H1 (cell line): ENCODE measurements at places on chromosomes 2 and 18. TPM values are rescaled to one million over a fixed set of nuclear protein-coding genes. Genes with fewer than 3 reads are reported as not detected.

The CFAP65 gene
- polyA plus RNA-seq: 0.38 and 0.45 TPM in 2 replicates

DNA sequence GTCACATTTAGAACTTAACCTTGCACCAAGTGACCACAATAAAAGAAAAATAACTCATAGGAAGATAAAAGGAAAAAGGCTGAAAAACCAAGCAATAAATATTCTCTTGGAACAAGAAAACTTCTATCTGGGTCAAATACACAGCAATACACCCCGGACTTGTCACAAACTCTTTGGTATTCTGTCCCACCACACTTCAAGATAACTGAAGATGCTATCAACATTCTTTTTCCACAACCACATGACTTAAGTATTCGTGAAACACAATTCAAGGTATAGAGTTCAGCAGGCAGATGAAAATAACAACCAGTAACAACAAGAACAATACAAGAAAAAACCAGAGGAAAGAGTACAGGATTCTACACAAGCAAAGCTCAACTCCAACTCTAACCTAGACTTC lies 18.0 kb downstream of the MBD2 start:
- no peak for DNase-seq

GRCh38 chr18:9750606-9751304 lies 42.7 kb downstream of the RAB31 start:
- peak; percentile 11 for DNase-seq

- DNase-seq: peak; percentile 76
These were observed 627 bp downstream of the CDCA7 start for GRCh38 chr2:173355132-173355865.

DNA sequence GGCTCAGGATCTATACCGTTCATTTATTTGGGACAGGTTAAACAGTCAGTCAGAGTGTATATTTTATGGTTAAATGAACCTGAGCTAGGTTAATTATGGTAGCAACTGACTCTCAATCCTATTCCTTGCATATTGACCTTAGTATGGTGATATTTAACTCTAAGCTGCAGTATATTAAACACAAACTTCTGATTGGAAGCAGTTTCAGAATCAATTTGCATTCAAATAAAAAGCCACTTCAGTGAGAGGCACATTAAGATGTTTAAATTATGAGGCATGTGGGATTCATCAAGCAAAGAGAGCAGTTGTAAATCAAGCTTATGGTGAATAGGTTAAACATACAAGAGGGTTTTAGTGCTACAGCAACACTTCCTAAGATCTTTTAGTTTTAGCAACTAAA lies 40.4 kb downstream of the FRZB start:
- no peak for DNase-seq

The SERPINB7 gene
- not detected in 2 replicates for polyA plus RNA-seq

DNA sequence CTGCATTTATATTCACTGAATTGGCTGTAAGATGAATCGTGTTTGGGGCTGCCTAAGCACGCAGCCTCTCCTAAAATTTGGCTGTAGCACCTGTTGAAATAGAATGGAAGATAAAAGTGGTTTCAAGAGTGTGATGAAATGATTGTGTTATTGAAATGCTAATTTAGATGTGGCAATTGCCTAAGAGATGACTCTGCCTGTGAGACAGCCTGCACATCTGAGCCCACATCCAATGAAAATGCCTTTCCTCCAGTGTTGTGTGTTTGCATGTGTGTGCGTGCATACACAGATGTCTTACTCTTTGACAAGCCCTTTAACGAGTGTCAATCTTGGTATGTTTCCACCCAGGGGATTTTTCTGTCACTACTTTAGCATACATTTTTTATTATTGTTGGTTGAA lies 346.9 kb downstream of the MEIS1 start:
- DNase-seq: no peak

The ARHGAP28 gene
- polyA plus RNA-seq: 2.0 and 2.9 TPM in 2 replicates

DNA sequence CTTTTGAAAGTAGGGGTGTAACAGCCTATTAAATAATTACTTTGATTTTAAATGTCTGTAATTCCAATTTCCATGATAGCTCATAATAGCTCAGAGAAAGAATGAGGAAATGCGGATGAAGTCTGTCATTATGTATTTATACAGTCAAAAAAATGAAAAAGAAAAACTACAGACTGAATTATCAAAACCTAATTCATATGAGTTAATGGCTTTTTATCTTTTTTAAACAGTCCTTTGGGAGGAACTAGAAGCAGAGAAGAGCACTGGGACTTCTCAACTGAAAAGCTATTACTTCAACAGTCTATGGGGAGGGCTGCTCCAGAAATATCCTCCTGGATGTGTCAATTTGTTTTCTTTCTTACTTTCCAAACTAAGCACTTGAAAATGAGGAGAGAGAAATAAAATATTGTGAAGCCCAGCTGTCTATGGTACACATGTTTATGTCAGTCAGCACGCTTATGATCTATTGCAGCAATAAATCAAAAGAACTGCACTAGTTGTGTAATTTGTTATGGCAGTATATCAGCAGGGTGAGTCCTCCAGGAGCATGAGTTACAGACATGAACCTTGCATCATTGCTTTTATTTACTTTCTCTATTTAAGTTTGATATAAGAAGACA lies 1550.2 kb downstream of the LRP1B start:
- no peak for DNase-seq

The CTAGE1 gene
- not detected in 2 replicates for polyA plus RNA-seq

GRCh38 chr2:74223941-74224770 lies 25.7 kb downstream of the MTHFD2 start:
- no peak for DNase-seq

DNA sequence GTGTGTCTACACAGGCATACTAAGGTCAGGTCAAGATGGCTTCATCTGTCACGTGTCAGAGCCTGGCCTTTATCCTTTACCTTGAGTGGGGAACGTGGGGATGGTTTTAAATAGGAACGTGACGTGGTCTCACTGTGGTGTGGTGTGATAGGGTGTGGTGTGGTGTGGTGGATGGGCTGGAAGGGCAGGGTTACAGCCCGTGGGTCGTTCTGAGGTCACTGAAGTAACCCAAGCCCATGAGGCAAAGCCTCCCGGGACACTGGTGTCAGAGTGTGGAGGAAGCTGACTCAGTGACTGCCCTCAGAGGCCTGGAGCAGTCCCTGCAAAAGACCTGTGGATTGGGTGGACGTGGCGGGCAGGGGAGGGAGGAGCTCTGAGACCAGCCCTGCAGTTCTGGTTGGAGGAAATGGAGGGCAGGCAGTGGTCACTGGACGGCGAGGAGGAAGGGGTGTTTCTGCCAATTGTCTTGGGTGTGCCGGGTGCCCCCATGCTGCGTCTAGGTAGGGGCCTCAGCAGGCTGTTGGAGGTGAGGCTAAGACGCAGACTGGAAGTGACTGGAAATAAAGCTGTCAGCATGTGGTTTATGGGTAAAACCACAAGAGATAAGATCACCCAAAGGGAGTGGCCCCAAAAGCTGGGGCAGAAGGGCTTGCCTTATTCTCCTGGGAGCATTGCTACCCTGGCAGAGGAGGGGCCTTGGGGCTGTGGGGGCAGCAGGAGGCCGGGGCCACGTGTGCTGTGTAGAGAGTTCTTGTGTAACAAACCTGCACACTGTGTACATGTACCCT lies 84.8 kb downstream of the SH3RF3 start:
- DNase-seq: no peak

DNA sequence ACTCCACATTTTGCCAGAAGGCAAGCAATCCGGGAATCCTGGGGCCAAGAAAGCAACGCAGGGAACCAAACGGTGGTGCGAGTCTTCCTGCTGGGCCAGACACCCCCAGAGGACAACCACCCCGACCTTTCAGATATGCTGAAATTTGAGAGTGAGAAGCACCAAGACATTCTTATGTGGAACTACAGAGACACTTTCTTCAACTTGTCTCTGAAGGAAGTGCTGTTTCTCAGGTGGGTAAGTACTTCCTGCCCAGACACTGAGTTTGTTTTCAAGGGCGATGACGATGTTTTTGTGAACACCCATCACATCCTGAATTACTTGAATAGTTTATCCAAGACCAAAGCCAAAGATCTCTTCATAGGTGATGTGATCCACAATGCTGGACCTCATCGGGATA lies 26.8 kb downstream of the B3GNT2 start:
- DNase-seq: no peak

DNA sequence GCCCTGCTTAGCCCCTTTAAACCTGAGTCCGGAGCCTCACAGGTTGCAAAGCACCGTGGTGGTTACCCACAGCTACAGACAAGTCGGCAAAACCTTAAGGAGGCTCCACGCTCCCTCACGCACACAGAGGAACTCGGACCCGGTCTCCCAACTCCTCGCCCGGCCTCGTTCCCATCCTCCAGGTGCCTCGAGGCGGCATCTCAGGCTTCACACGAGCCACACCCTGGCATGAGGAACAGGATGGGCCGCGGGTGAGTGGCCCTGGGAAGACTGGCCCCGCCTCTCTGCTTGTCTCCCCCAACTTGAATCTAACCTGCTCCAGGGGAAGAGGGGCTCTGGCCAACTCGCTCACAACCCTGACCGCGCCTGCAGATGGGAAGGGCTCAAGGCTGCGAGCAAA lies 97.4 kb downstream of the EIPR1 start:
- DNase-seq: no peak

- no peak for DNase-seq
These were observed 250.9 kb downstream of the PTH2R start for GRCh38 chr2:208657468-208657867.

DNA sequence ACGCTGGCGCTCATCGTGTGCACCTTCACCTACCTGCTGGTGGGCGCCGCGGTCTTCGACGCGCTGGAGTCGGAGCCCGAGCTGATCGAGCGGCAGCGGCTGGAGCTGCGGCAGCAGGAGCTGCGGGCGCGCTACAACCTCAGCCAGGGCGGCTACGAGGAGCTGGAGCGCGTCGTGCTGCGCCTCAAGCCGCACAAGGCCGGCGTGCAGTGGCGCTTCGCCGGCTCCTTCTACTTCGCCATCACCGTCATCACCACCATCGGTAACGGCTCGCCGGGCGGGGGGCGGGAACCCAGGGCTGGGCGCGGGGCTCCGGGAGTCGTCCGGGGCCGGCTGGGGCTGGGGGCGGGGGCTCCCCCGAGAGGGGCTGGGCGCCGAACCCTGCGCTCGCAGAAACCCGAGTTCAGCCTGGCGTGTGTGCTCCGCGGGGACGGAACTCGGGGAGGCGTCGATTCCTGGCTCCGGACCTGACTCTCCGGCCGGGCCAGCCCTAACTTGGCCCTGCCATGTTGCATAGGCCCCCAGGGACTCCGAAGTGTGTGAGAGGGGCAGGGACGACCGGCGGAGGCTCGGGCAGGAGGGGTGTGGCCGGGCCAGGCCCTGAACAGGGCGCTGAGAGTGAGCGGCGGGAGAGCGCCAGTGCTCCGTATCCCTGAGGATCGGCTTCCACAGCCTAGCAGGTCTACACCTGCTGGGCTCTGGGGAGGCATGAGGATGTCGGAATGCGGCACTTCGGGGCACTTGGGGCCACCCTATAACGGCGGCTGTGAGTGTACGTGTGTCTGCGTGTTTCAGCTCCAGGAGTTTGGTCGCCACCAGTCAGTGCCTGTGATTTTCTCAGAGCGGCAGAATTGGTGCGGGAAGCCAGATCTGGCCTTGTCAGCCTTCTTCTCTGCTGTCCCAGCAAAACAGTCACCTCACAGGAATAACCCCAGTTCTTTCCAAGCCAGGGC lies 651 bp downstream of the KCNK3 start:
- DNase-seq: peak; percentile 65

The BABAM2 gene
- polyA plus RNA-seq: 12.1 and 15.8 TPM in 2 replicates

The HSBP1L1 gene
- 1.3 and 1.4 TPM in 2 replicates for polyA plus RNA-seq

DNA sequence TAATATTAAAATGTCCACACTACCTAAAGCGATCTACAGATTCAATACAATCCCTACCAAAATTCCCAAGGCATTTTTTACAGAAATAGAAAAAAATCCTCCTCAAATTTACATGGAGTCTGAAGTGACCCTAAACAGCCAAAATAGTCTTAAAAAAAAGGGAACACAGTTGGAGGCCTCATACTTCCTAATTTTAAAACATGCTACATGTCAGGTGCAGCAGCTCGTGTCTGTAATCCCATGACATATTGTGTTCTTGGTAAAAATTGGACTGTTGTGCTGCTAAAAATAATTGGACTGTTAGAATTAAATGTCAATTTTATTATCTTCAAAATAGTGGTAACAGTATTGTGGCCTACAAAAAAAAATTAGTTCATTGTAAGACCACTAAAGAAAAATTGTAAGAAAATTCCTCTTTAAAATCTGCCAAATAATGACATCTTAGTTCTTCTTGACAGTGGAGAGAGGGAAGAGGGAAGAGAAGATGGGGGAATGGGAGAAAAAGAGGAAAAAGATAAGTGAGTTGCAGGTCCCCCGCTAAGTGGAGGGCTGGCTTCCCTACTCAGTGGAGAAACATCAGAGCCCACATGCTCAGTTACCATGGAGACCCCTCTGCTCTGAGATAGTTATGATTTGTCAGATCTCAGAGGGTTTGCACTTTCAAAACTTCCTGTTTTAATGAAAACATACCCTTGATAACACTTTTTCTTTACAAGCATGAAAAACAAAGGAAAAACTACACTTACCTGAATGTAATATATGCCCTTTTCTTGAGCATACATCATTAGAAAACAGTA lies 46.5 kb downstream of the UNC50 start:
- no peak for DNase-seq

The COMMD1 gene
- polyA plus RNA-seq: 28.3 and 32.0 TPM in 2 replicates

The SERPINB13 gene
- polyA plus RNA-seq: not detected in 2 replicates

DNA sequence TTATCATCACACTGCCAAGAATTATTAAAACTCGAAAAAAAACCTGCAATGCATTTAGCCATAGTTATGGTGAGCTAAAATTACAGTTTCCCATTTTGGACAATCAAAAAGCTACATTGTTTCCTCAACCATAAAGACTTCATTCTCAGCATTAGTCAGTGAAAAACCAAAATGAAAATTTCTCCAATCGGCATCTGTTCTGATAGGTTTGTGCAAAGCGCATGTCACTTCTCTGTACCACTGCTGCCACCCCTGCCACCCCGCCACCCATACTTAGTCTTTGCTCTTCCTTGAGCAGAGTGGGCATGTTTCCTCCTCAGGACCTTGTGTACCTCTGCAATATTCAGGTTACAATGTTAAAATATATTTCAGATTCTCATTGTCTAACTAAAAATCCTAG lies 7.1 kb upstream of the ZBTB14 start:
- no peak for DNase-seq

GRCh38 chr2:33709951-33710350 lies 110.9 kb upstream of the FAM98A start:
- DNase-seq: no peak

- no peak for DNase-seq
These were observed 33.2 kb upstream of the CXXC1 start for GRCh38 chr18:50320719-50321118.

DNA sequence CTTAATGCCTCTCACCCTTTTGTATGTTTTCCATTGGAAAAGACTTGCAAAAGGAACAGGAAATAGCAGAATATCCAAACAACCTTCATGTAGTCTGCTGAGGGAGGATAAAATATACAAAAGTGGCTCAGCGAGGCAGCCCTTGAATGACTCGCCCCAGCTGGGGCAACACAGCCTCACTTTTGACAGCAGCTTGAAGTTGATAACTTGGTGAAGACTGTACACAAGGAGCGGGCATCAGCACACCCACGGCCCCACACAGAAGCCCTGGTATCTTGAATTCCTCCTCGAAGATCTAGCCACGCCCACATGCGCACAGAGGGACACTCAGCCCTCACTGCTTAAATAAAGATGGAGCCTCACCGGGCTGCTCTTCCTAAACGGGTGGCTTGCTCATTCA lies 161.0 kb downstream of the IRS1 start:
- no peak for DNase-seq
